Lung microvascular endothelial cell (primary cell): ENCODE measurements at places on chromosomes 3 and 15. TPM values are rescaled to one million over a fixed set of nuclear protein-coding genes. Genes with fewer than 3 reads are reported as not detected.
A peak's percentile ranks its signal among the peaks of the same experiment; 100 is the strongest.

INKA1 gene
- total RNA-seq, result 12.3 and 17.2 TPM in 2 replicates

DNA sequence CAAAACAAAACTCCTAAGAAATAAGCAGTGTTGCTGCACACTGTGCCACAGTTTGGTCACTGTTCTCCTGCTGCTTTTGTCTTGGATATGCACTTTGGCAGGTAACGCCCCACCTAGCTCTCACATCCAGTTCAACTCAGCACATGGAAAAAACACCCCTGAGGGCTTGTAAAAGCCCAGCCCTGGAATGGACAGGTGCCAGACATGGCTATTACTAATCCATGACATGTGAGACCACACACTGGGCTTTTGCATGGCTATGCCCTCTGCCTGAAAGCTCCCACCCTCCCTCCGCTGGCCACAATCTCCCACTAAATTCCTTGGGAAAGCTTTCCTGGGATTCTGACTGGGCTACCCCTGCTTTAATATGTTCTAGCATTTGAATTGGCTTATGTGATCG, 24.7 kb upstream of the ZBED2 start:
- DNase-seq, result no peak

- DNase-seq, result no peak
These were observed 106.4 kb downstream of the PTPRG start for GRCh38 chr3:61667814-61668213.

DNA sequence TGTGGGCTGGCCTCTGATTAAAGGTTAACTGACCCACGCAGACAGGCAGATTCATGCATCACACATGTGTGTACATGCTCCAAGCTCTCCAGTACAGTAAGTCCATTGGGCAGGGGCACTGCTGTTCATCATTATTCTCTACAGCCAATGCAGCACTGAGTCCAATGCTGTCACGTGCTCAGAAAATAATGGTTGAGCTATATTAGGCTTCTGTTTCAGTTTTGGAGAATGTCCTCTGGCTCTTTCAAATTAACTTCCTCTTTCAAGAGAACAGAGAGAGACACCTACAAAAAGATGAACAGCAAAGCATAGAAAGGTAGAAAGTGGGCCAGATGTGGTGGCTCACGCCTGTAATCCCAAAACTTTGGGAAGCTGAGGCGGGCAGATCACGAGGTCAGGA, 202.6 kb downstream of the MEX3B start:
- DNase-seq, result no peak

KBTBD13 gene
- total RNA-seq, result not detected in 2 replicates

ASB14 gene
- not detected in 2 replicates for total RNA-seq

- peak; percentile 65 for DNase-seq
These were observed 191.7 kb upstream of the TLE3 start for GRCh38 chr15:70289191-70289955.

KCNMB3 gene
- 1.3 and 2.6 TPM in 2 replicates for total RNA-seq

DNA sequence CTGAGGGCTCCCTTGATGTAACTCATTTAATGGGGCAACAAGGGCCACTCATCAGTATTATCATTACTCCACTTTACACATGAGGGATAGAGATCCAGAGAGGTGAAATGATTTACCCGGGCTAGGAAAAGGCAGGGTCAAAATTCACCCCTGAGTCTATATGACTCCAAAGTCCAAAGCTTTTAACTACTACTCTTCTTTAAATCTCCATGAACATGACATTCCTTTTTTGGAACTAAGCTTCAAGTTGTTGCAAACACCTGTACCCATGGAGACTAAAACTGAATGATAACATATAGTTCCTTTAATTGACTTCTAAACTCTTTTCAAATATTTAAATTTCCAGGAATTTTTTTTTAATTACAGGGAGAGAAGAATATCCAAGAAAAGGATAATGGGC, 292.9 kb upstream of the GADL1 start:
- DNase-seq, result no peak

GRCh38 chr3:32865383-32865782, 47.6 kb downstream of the TRIM71 start:
- DNase-seq, result no peak
